ENCODE measurements at places on chromosomes 3 and 15. TPM values are rescaled to one million over a fixed set of nuclear protein-coding genes. Genes with fewer than 3 reads are reported as not detected.

COL7A1 gene
- polyA plus RNA-seq = 4.3 TPM

IL12A gene
- 0.93 TPM for polyA plus RNA-seq

DNA sequence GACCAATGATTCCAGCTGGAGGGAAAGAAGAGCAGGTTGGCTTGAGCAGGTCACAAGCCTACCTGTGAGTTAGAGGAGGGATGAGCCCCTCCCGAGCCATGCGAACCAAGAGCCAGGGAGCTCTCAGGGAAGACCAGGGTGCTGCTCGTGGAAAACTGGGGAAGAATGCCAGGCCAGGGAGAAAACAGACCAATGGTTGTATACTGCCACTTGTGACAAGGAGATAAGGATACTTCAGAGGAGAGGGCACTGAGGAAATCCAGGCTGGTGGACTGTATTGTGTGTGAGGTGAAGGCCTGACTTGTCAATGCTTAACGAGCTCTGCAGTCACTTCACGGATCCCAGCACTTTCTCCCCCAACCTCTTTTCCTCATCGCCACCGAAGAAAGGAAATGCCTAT, 177.7 kb downstream of the SSR3 start:
- no peak for DNase-seq
- no peak overlapping the region for H3K27ac ChIP-seq
- peaks cover 3% of the 10 kb centered on the region for H3K4me1 ChIP-seq
- H3K4me3 ChIP-seq = no peak overlapping the region
- H3K36me3 ChIP-seq = no peaks in the 10 kb centered on the region

DNA sequence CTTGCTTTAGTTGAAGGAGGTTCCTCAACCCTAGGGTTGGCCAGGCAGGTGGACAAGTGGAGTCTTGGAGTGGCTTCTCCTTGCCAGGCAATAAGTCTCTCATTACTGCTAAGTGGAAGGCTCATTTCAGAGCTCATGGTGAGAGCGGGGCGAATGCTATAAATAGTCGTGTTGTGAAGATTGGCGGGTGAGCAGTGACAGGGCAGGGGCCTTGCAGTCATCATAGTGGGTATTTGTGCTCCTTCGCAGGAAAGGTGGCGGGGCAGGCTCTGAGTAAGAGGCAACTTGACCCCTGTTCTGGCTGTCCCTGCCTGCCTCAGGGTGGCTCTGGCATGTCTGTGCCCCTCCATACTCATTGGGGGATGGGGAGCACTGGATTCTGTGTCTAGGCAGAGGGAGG, 8.7 kb upstream of the GRM2 start:
- H3K36me3 ChIP-seq = peaks cover 15% of the 10 kb centered on the region
- no peaks in the 10 kb centered on the region for H3K4me1 ChIP-seq
- H3K4me3 ChIP-seq = no peak overlapping the region
- no peak overlapping the region for H3K27ac ChIP-seq
- H3K27me3 ChIP-seq = no peaks in the 10 kb centered on the region

DNA sequence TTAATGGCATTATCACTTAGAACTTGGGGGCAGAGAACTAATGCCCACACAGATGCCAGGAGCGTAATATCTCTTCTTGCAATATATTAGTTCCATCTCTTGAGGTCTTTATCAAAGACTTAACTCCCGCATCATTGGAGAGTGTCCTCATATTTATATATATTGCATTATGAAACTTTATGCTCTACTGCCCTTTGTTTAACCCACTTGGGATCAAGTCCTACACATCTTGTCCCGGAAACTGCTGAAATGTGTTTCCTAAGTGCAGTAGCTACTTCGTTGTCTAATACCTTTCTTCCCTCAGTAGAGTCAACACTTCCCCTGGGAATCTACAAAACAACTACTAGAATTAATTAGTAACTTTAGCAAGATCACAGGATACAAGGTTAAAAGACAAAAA, 1029.2 kb downstream of the OTOL1 start:
- no peaks in the 10 kb centered on the region for H3K36me3 ChIP-seq
- no peak overlapping the region for H3K4me3 ChIP-seq
- no peak for DNase-seq

LSAMP gene
- 2.1 TPM for polyA plus RNA-seq

DNA sequence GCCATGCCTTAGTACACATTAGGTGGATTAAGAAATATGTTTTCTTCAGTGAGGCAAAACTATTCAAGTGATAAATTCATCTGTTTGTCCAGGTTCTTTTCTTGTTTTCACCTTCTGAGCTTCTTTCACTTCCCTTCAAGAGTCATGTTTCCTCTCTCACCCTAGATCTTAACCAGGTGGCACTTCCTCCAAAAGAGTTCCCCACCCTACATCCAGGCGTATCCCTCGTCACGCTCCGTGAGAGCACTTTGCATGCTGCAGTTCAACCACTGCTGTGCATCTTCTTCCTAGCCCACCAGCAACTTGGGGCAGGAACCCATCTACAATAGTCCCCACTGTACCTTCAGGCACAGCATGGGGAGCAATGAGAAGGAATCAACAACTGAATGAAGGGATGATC, 28.9 kb downstream of the OSBPL10 start:
- H3K27ac ChIP-seq = no peak overlapping the region
- H3K27me3 ChIP-seq = no peaks in the 10 kb centered on the region
- DNase-seq = no peak
- H3K36me3 ChIP-seq = no peaks in the 10 kb centered on the region

Data from lung (tissue), 17 donors.